ENCODE measurements at places on chromosomes 13 and 19.
A peak's percentile ranks its signal among the peaks of the same experiment; 100 is the strongest.

DNA sequence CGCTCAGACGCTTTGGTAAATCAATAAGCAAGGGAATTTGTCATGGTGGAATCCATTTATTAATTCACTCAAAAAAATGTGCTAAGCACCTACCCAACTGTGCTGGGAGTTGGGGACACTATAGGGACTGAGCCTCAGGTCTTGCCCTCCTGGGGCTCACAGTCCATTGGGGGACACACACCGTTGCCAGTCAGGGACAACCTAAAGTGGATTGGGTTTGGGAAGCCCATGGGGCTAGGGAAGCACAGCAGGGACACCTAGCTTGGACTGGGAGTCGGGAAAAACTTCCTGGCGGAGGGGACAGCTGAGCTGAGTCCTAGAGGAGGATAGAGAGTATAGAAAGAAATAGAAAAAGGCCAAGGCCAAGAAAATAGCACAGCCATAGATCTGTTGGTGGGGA is 8.5 kb downstream of the FOSB start:
- DNase-seq: peak; percentile 77

- no peak for DNase-seq
Measured at GRCh38 chr19:41869374-41869955, 7.6 kb upstream of the CD79A start.

GRCh38 chr19:39970425-39970674 is 615 bp upstream of the PSMC4 start:
- DNase-seq: no peak

DNA sequence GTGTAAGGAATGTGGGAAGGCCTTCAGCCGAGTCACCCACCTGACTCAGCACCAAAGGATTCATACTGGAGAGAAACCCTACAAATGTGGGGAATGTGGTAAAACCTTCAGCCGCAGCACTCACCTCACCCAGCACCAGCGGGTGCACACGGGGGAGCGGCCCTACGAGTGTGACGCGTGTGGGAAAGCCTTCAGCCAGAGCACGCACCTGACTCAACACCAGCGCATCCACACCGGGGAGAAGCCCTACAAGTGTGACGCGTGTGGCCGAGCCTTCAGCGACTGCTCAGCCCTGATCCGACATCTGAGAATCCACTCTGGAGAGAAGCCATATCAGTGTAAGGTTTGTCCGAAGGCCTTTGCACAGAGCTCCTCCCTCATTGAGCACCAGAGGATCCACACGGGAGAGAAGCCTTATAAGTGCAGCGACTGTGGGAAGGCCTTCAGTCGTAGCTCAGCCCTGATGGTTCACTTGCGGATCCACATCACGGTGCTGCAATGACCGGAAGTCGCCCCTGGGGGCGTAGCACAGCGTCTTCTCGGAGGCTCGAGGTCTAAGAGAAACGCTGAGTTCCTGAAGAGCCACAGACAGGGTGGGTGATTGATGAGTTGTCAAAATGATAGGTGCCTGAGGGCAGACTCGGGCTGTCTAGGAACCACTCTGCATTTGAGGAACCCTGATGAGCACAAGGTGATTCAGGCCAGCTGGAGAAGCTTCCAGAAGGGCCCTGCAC is 12.2 kb downstream of the ZSCAN22 start:
- DNase-seq: no peak

- no peak for DNase-seq
Measured at GRCh38 chr13:34750078-34750931, 191.8 kb upstream of the NBEA start.

GRCh38 chr19:56884441-56884840 is 43.9 kb upstream of the PEG3 start:
- no peak for DNase-seq

GRCh38 chr19:39531834-39532232 is 819 bp downstream of the EID2B start:
- DNase-seq: no peak

DNA sequence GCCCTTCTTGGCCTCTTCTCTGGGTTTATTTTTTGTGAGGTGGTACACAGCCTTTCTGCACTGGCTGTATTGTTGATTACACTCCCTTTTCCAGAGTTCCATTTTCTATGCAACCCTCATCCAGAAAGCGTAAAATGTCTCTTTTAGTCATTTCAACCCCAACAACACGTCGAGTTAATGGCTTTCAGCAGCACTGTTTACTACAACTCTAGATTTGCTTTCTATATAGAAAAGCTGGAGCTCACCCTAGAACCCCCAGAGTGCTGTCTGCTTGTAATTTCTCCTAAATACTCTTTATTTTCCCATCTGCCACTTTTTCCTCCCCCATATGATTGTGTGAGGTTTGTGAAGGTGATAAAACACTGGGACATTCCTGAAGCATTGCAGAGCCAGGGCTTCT is 148.9 kb upstream of the TMTC4 start:
- no peak for DNase-seq

DNA sequence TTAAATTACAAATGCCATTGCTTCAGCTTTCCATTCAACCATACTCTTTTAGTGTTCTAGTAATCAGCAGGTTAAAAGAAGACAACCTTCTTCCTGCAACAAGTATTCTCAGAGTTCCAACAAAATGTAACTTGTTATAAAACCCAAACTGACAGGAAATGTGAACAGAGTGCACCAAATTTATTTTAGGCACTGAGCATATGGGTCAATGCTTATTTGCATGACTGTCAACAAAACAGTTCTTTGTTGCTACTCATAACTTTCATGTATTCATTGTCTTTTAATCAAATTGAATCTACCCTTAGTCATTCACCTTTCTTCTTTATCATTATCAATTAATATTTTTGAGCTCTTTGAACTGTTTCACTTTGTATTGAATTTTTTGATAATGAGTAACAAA is 554.1 kb downstream of the DACH1 start:
- DNase-seq: no peak

- no peak for DNase-seq
Measured at GRCh38 chr13:23322353-23323336, 110.9 kb downstream of the SACS start.

GRCh38 chr13:24213932-24214331 is 53.4 kb downstream of the SPATA13 start:
- DNase-seq: no peak

DNA sequence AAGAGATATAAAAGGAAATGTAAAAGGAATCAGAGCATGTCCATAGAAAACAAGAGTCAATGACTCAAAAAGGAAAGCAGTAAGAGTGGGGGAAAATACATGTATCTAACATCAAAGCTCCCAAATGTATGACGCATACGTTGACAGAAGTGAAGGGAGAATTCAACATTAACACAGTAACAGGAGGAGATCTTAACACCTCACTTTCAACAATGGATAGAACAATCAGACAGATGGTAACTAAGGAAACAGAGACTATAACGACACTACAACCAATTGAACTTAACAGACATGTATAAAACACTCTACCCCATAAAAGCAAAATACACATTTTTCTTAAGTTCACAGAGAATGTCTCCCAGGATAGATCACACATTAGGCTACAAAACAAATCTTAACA is 774.8 kb upstream of the ARGLU1 start:
- no peak for DNase-seq

- no peak for DNase-seq
Measured at GRCh38 chr19:46944918-46945628, 74.6 kb upstream of the NPAS1 start.

- DNase-seq: no peak
Measured at GRCh38 chr13:75896271-75896670, 260.1 kb downstream of the LMO7 start.

- DNase-seq: no peak
Measured at GRCh38 chr13:41267106-41267505, 3.7 kb upstream of the MTRF1 start.

DNA sequence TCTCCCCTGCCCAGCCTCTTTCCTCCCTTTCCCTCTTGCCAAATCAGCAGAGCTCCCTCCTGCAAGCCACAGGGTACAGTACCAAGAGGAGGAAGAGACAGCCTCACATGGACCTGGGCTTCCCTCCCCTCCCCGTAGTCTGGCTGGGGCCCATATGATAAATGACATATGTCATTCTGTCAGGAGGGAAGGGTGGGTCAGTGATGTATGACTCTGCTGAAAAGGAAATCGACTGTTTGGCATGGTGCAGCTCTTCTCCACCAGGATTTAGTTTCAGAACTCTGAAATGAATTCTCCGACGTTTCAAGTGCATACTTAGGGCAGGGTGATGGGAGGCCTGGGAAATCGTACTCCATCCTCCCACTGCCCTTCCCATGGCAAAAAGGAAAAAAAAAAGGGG is 9.8 kb downstream of the TSHZ3 start:
- DNase-seq: no peak

DNA sequence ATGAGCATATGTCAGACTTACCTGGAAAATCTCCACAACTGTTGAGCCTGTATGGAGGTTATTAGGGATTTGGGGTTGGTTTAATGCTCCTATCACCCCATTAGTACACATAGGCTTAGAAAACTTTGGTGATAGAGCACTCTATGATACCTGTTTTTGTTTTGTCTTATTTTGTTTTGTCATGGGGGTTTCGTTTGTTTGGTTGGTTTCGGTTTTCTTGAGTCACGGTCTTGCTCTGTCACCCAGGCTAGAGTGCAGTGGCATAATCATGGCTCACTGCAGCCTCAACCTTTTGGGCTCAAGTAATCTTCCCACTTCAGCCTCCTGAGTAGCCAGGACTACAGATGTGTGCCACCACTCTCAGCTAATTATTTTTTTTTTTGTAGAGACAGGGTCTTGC is 70.0 kb downstream of the MZT1 start:
- DNase-seq: no peak

GRCh38 chr13:22229916-22230315 is 559.0 kb downstream of the FGF9 start:
- no peak for DNase-seq

DNA sequence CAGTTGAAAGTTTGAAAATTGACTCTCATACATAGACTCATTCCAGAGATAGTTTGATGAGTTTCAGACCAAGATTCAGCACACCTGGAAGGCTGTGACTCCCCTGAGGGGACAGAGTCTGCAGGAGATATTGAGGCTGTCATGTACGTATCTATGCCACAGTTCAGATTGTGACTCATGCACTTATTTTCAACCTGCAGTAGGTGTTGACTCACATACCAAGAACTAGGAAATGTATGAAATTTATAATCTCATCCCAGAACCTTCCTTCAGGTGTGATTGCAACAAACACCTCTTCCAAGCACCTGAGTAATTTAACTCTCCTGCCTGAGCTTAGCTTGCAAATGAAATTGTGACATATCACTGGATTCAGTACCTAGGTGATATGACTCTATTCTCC is 64.4 kb upstream of the ZNF43 start:
- DNase-seq: no peak

GRCh38 chr13:52933547-52934210 is 85.2 kb upstream of the PCDH8 start:
- no peak for DNase-seq

DNA sequence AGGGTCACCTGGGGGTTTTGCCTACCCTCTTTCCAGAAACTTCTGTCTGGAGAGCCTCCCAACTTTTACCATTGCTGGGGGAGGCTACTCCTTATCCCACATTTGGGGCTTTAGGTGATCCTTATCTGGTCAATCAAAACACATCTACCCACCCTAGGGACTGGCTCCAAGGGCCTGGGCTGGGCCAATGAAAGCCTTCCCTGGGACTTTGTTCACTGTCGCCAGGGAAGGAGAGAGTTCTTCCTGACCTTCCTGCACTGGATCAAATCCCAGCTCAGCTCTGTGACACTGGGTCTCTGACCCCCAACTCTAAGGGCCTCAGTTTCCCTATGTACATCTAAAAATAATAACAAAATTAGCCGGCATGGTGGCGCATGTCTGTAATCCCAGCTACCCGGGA is 11.1 kb downstream of the DOCK6 start:
- DNase-seq: no peak

GRCh38 chr13:89199138-89199537 is 1528.0 kb downstream of the SLITRK5 start:
- DNase-seq: no peak

DNA sequence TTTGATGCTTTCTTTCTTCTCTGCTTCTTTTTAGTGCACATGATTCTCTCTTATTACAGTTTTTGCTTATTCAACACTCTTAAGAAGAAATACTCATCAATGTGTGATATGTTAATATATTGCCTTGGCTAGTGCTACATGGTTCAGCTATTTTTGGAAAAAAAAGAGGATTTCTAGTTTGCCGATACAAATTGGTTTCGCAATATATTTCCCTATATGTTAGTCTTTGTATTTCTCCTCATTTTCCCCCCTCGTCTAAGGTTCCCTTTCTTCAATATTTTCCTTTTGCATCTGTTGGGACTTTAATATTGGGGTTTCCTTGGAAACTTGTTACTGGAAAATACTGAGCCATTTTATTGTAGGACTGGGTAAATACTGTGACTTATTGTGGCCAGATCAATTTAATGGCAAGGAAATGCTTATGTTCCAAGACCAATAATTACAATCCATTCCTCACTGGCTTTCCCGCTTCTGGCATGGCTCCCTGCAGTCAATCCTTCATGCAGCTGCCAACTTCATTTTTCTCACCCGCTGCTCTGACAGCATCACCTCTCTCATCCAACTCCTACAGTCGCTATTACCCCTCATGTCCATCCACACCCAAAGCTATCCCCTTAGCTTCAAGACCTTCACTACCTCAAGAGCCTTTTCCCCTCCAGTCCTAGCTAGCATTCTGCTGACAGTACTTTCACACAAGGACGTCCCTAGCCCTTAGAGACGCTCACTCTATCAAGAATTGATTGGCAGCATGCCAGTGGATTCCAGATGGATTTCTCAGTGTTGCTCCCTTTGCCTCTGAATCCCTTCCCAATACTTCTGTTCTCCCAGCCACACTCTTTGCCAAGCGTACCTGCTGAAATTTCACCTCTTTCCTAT is 280.1 kb upstream of the TMTC4 start:
- DNase-seq: no peak

DNA sequence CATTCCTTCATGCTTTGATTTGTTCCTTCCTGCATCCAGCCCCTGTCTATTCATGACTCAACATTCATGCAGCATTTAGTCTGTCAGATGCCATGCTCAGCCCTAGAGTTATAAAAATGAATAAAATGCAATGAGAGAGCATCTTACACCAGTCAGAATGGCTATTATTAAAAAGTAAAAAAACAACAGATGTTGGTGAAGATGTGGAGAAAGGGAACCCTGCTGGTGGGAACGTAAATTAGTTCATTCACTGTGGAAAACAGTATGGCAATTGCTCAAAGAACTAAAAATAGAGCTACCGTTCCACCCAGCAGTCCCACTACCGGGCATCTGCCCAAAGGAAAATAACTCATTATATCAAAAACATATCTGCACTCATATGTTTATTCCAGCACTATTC is 70.0 kb upstream of the GTF3A start:
- DNase-seq: no peak

- no peak for DNase-seq
Measured at GRCh38 chr13:28434926-28435325, 60.0 kb downstream of the FLT1 start.

GRCh38 chr19:53865918-53866864 is 1.5 kb upstream of the MYADM start:
- DNase-seq: peak; percentile 86

GRCh38 chr19:43519436-43520088 is 7.4 kb downstream of the ETHE1 start:
- DNase-seq: peak; percentile 80

All from CD4-positive, alpha-beta T cell treated with Interleukin-12 subunit alpha and Interleukin-12 subunit beta, for 1 hour (primary cell).